ENCODE measurements at places on chromosomes 3 and 15.

DNA sequence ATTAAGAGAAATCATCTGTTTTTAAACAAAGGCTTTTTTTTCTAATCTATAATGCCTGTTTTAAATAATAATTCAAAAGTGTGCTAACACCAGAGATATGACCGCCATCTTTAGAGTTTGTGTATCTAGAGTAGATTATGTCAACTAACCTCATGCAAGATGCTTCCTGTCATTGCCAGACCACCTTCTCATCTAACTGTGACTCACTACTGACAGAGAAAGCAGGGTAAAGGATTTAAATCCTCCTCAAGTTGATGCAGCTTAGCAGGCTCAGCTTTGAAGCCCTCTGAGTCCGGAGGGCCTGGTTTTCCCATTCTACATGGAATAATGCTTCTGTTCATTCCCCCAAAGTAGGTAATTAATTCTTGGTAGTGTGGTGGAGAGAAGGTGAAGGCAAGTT, 108.5 kb downstream of the ECT2 start:
- H3K4me3 ChIP-seq = no peak overlapping the region
- H3K4me1 ChIP-seq = no peaks in the 10 kb centered on the region
- DNase-seq = no peak
- no peak overlapping the region for H3K27ac ChIP-seq
- H3K27me3 ChIP-seq = no peaks in the 10 kb centered on the region

DNA sequence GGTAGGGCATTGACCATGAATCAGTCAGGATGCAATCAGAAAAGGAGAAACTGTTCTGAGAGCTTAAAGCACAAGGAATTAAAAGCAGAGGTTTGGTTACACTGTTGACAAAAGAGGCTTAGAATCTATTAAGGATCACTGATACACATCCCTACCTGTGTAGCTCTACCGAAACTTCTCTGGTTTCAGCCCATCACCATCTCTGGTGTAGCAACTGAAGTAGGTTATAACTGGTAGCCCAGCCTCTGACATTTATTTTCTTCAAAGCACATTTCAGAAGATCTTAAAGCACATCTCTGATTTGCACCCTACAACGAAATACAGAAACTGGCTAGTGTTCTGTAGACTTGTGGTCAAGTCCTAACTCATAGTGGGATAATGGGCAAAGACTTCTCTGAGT, 283.7 kb downstream of the GBE1 start:
- H3K36me3 ChIP-seq = no peaks in the 10 kb centered on the region
- no peaks in the 10 kb centered on the region for H3K4me1 ChIP-seq
- H3K4me3 ChIP-seq = no peak overlapping the region
- DNase-seq = no peak

GRCh38 chr3:46717447-46718231, at the start of gene PRSS50:
PRSS50 (minus strand) TSS chr3:46717869; CDS start chr3:46717824, 45 bp downstream.
- DNase-seq = peak; percentile 13
- peaks cover 22% of the 10 kb centered on the region for H3K27me3 ChIP-seq
- H3K4me3 ChIP-seq = no peak within 1 kb of the TSS
- H3K27ac ChIP-seq = no peak within 1 kb of the TSS
- no peaks in the 10 kb centered on the region for H3K36me3 ChIP-seq

GRCh38 chr15:76073554-76073953, 13.8 kb downstream of the TMEM266 start:
- no peak overlapping the region for H3K4me3 ChIP-seq
- H3K27me3 ChIP-seq = peaks cover 3% of the 10 kb centered on the region
- H3K4me1 ChIP-seq = no peaks in the 10 kb centered on the region
- H3K36me3 ChIP-seq = no peaks in the 10 kb centered on the region

- no peak for DNase-seq
- H3K4me1 ChIP-seq = peaks cover 29% of the 10 kb centered on the region
- H3K27ac ChIP-seq = peak overlapping the region; percentile 69
- no peaks in the 10 kb centered on the region for H3K27me3 ChIP-seq
These were observed 7.0 kb downstream of the MAPKAPK3 start for GRCh38 chr3:50623840-50624474.

DNA sequence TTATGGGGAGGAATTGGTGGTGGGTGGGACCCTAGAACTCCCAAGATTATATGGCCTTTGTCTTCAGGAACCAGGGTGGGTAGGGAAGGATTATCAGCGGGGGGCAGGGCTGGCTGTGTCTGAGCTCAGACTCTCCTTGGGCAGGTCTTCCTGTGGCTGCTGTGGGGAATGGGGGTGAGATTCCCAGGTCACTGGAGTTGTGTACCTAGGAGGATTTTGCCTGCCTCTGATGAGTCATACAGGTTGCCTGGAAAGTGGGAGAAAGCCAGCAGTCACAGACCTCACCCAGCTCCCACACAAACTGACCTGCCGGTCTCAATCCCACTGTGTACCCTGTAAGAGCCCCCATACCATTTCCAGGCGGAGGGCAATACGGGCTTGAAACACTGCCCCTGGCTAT, 209.9 kb upstream of the CNTN3 start:
- H3K27me3 ChIP-seq = no peaks in the 10 kb centered on the region
- no peak overlapping the region for H3K27ac ChIP-seq
- no peaks in the 10 kb centered on the region for H3K36me3 ChIP-seq
- no peak for DNase-seq
- H3K4me3 ChIP-seq = no peak overlapping the region

- peak; percentile 55 for DNase-seq
- no peaks in the 10 kb centered on the region for H3K36me3 ChIP-seq
- peaks cover 30% of the 10 kb centered on the region for H3K4me1 ChIP-seq
- peak overlapping the region; percentile 83 for H3K4me3 ChIP-seq
- H3K27me3 ChIP-seq = no peaks in the 10 kb centered on the region
These were observed 683 bp downstream of the UBE2Q2 start for GRCh38 chr15:75843678-75844581.

- DNase-seq = peak; percentile 18
- H3K27me3 ChIP-seq = peaks cover 28% of the 10 kb centered on the region
- H3K36me3 ChIP-seq = no peaks in the 10 kb centered on the region
- no peak overlapping the region for H3K27ac ChIP-seq
- no peaks in the 10 kb centered on the region for H3K4me1 ChIP-seq
These were observed 459 bp upstream of the ADCY5 start for GRCh38 chr3:123449102-123449996.

DNA sequence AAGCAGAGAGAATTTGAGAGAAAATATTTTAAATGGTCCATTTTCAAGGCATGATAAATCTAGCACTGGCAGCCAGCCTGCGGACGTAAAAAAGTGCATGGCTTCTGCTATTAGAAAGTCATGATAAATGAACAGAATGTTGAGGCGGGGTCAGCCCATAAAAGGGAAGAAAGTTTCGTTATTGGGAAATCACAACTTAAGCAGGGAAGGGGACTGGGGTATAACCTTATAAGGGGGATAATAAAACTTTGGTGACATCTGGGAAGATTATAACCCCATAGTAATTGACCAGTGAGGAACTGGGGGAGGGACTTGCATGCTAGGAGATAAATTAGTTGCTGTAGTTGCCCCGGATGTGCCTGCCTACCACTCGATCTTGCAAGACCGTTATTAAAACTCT, 88.4 kb upstream of the PLSCR4 start:
- H3K27ac ChIP-seq = no peak overlapping the region

GRCh38 chr3:150599611-150600297, 3.4 kb upstream of the SELENOT start:
- peak overlapping the region; percentile 71 for H3K4me3 ChIP-seq
- peaks cover 31% of the 10 kb centered on the region for H3K4me1 ChIP-seq
- no peaks in the 10 kb centered on the region for H3K27me3 ChIP-seq
- H3K27ac ChIP-seq = peak overlapping the region; percentile 97
- H3K36me3 ChIP-seq = peaks cover 2% of the 10 kb centered on the region

GRCh38 chr3:63927422-63928280, 15.5 kb upstream of the SCAANT1 start:
- peaks cover 23% of the 10 kb centered on the region for H3K36me3 ChIP-seq
- no peak for DNase-seq
- H3K27me3 ChIP-seq = no peaks in the 10 kb centered on the region
- H3K4me1 ChIP-seq = peaks cover 47% of the 10 kb centered on the region

- H3K36me3 ChIP-seq = no peaks in the 10 kb centered on the region
- no peak overlapping the region for H3K4me3 ChIP-seq
- no peaks in the 10 kb centered on the region for H3K4me1 ChIP-seq
- no peak overlapping the region for H3K27ac ChIP-seq
These were observed 86.4 kb upstream of the ARRDC4 start for GRCh38 chr15:97874139-97874538.

DNA sequence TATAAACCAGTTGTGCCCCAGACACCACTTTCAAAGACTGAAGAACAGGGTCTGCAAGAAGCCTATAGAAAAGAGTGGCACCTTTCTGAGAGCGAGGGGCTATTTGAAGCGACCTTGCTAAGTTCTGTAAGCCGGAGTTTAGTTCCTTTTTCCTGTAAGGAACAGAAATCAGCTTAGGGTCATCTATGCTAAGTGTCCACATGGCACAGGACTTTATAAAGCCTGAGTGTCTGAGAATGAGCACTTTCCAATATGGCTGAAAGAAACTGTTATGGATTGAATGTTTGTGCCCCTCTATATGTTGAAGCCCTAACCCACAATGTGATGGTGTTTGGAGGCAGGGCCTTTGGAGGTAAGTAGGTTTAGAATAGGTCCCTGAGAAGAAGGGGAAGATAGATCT, 4.0 kb upstream of the A4GNT start:
- H3K27ac ChIP-seq = no peak overlapping the region
- H3K4me3 ChIP-seq = no peak overlapping the region
- H3K4me1 ChIP-seq = peaks cover 15% of the 10 kb centered on the region

GRCh38 chr3:42052484-42053351, 38.4 kb upstream of the TRAK1 start:
- peak overlapping the region; percentile 92 for H3K27ac ChIP-seq
- no peak for DNase-seq
- H3K4me1 ChIP-seq = peaks cover 58% of the 10 kb centered on the region
- no peaks in the 10 kb centered on the region for H3K27me3 ChIP-seq

- H3K27ac ChIP-seq = peak overlapping the region; percentile 87
- peaks cover 52% of the 10 kb centered on the region for H3K4me1 ChIP-seq
- H3K4me3 ChIP-seq = no peak overlapping the region
These were observed 35.1 kb downstream of the USP3 start for GRCh38 chr15:63539521-63539920.

- no peaks in the 10 kb centered on the region for H3K27me3 ChIP-seq
- H3K36me3 ChIP-seq = peaks cover 26% of the 10 kb centered on the region
- DNase-seq = no peak
- H3K27ac ChIP-seq = peak overlapping the region; percentile 83
These were observed 55.5 kb downstream of the NBEAL2 start for GRCh38 chr3:47034868-47035489.

DNA sequence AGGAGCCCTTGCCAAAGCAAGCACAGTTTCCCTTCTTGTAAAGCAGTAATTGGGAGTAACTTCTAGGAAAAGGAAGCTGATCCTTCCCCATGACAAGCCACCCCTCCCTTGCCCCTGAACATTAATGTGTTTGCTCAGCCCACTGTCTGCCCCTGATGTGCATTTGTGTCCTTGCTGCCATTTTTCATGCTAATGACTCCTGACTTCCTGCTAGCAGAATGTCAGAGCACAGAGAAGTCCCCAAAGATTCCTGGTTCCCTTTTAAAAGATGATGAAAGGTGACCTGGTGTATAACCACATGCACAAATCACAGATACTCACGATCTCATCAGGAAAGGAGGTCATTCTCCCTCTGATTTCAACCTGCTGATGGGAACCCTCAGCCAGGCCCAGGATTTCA, 44.2 kb upstream of the WNT5A start:
- no peaks in the 10 kb centered on the region for H3K4me1 ChIP-seq
- no peaks in the 10 kb centered on the region for H3K36me3 ChIP-seq
- no peaks in the 10 kb centered on the region for H3K27me3 ChIP-seq
- H3K4me3 ChIP-seq = no peak overlapping the region
- no peak overlapping the region for H3K27ac ChIP-seq
- DNase-seq = no peak

GRCh38 chr15:89408372-89409183, 74.0 kb upstream of the POLG start:
- no peaks in the 10 kb centered on the region for H3K36me3 ChIP-seq
- H3K27me3 ChIP-seq = peaks cover 39% of the 10 kb centered on the region
- peaks cover 14% of the 10 kb centered on the region for H3K4me1 ChIP-seq
- peak overlapping the region; percentile 79 for H3K27ac ChIP-seq

DNA sequence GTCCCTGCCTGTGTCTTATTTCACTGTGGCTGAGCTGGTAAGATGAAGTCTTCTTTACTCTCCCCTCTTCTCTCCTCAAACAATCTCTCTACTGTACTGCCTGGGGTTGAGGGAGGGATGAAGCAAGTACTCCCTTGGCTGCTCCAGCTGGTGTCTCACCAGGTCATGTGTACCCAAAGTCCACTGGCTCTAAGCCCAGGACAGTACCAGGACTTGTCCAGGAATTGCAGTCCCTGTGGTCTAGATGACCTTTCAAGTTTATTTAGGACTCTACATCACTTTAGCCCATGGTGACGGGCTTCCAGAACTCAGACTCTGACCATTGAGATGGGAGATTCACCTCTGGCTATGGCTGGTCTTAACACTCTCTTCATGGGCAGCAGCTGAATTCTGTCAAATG, 17.5 kb upstream of the SLC27A2 start:
- H3K36me3 ChIP-seq = peaks cover 2% of the 10 kb centered on the region
- H3K4me3 ChIP-seq = no peak overlapping the region
- no peak overlapping the region for H3K27ac ChIP-seq
- H3K4me1 ChIP-seq = no peaks in the 10 kb centered on the region
- peaks cover 11% of the 10 kb centered on the region for H3K27me3 ChIP-seq

- H3K27me3 ChIP-seq = peaks cover 1% of the 10 kb centered on the region
- no peaks in the 10 kb centered on the region for H3K36me3 ChIP-seq
- DNase-seq = no peak
- H3K4me3 ChIP-seq = no peak overlapping the region
These were observed 75.1 kb downstream of the B3GNT5 start for GRCh38 chr3:183328164-183328563.

DNA sequence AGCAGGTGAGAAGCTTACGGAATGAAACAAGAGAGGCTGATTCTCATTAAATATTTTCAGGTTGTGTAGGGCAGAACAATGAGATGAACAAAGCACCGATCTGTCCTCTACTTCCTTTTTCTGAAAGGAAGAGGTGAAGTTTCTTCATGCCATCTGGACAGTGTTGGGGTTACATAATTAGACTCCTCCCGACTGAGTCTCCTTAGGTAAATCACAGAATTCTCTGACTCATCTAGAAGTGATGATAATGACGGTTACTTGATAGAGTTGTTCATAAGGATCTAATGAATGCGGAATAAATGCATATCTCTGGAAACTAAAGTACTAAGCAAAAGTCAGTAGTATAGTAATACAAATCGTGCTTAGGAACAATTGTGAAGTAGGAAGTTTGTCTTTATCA, 21.2 kb downstream of the CRTC3 start:
- H3K36me3 ChIP-seq = peaks cover 2% of the 10 kb centered on the region
- H3K4me1 ChIP-seq = peaks cover 26% of the 10 kb centered on the region
- no peak for DNase-seq

GRCh38 chr3:128707928-128708494, 18.0 kb upstream of the RAB7A start:
- H3K4me1 ChIP-seq = no peaks in the 10 kb centered on the region
- H3K27ac ChIP-seq = no peak overlapping the region
- DNase-seq = no peak
- H3K36me3 ChIP-seq = no peaks in the 10 kb centered on the region
- H3K4me3 ChIP-seq = no peak overlapping the region

DNA sequence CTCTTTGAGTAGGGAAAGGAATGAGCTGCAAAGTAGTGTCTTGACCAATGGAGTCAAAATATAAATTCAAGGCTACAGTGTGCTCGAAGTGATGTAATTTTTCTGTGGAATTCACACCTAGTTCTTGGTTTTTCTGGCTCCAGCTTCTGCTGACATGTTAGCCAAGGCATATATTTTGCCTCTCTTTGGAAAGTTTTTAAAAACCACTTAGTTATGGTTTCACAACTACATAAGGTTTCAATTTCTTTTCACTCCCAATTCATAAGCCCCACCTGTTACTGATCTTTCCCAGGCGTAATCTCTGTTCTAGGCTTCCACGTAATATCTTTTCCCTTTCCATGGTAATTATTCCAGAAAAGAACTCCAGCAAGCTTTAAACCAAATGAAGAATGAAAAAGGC, 46.9 kb downstream of the GADL1 start:
- H3K4me3 ChIP-seq = no peak overlapping the region
- DNase-seq = no peak
- H3K27ac ChIP-seq = no peak overlapping the region
